RPMI7951 (cell line): ENCODE measurements at places on chromosomes 4 and X.

DNA sequence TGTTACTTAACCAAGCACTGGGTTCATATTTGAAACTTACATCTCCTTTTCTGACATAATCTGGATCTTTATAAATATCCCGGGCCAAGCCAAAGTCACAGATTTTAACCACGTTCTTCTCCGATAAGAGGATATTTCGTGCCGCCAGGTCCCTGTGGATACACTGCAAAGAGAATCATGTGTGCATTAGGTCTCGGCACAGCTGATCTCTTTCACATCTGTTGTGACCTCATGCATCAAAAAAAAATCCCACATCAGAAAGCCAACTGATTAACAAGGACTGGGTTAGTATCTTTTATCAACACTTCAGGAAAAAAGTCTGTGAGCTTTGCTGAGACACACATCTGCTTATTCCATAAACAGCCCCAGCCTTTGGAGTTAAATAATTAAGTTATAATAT is 35.5 kb downstream of the KDR start:
- no peak for DNase-seq

DNA sequence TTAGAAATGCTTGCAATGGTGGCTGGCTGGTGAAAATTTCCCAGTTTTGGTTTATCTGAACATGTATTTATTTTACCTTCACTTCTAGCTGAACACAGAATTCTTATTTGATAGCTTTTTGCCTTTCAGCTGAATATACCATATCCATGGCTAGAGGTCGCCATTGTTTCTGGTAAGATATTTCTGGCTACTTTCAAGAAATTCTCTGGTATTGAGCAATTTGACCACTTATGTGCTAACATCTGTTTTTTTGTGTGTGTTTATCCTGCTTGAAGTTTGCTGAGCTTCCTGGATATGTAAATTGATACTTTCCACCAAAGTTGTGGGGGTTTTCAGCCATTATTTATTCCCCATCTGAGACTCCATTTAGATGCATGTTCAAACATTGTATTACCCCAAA is 75.4 kb downstream of the FBXW7 start:
- DNase-seq = peak; percentile 64

- DNase-seq = peak; percentile 35
Observed at GRCh38 chrX:14039344-14039743, 9.7 kb upstream of the GEMIN8 start.

DNA sequence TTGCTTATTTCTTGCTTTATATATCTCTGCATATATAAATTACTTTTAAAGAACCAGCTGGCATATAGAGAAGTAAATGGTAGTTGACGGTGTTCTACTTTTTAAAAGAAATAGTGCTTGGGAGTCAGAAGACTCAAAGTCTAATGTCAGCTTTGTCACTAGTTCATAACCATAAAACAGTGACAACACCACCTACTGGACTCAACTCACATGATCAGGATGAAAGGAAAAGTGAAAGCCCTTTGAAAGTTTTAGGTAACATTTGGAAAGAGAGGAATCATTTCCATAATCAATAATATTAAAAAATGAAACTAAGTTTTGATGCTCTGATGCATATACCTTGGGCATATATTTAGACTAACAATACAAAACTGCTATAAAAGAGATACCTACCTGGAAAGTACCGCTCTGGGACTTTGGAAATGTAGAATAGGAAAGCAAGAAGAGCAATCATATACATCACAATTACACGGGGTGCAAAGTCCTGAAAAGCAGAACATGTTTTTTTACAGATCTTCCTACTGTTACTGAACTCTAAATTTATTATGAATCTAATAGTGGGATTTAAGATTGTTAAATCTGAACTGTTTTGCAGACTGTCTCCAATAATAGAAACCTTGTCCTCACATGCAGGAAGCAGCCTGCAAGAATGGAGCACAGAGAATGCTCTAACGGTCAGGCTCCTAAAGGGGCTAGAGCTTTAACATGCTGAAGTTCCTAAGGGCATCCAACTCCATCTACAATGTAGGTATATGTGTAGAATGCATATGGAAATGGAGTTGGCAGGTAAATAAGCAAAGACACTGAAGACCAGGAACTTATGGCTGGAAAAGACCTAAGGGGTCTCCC is 15.6 kb downstream of the PAQR3 start:
- DNase-seq = no peak

GRCh38 chrX:70901465-70901864 is 7.0 kb downstream of the TEX11 start:
- no peak for DNase-seq

- no peak for DNase-seq
Observed at GRCh38 chr4:155322782-155323181, 54.0 kb downstream of the MAP9 start.

DNA sequence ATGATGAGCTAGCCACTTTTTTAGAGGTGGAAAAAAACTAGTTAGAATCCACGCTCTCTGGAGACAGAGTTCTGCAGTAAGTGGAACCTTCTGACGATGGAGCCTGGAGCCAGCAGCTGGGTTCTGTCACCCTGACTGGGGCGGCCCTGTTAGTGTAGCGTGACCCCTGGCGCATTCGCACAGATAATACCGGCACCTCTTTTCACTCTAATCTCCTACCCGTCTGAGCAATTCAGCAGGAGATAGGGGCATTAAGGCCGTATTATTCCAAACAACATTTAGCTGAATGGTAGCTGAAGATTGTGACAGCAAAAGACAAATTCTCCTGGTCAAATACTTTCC is 292.6 kb downstream of the FBXO8 start:
- peak; percentile 17 for DNase-seq

- DNase-seq = no peak
Observed at GRCh38 chr4:83875437-83875836, 339.5 kb downstream of the GPAT3 start.

DNA sequence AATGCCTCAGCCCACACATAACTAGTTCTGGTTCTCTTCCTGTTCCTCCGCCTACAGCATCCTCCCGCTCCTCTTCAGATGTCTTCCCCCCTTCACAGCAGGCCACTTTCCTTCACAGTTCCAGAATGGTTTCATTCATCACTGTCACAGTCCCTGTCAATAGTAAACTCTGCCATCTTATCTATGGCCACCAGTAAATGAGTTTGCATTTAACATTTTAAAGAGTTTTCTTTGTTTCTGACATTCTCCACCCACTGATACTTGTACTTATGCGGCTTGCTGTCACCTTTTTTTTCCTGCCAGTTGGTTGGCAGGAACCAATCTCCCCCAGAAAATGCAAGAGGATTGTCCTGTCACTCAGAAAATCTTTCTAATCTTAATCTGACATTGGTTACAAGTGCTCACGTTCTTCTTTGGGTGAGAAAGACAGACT is 114.1 kb downstream of the GLUD2 start:
- no peak for DNase-seq

DNA sequence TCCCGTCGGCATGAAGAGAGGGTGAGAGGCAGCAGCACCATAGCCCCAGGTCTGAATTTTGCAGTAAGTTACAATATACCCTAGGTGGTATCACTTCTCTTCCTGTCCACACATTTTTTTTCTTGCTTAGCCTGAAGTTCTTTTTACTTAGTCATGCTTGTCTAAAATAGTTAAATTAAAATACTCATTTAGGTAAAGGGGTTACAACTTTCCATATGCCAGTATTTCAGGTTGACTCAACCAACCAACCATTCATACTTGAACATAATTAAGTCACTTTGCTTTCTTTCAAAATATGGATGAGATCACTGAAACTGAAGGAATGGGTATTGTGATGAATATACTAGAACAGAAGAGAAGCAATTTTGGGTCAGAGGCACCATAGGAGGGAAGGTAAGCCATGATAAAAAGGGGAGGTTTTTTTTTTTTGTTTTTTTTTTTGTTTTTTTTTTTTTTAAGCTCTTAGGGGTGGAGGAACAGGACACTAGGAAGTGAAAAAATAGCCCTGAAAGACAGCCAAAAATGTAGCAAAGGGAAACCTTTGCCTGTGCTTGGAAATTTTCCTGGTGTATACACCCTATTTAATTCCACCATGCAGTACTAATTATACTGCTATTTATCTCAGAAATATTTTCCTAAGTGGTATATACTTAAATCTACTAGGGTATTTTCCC is 41.8 kb downstream of the RPS6KA3 start:
- DNase-seq = peak; percentile 34

GRCh38 chrX:75158054-75158453 is 2.0 kb upstream of the ABCB7 start:
- DNase-seq = no peak

GRCh38 chr4:153155686-153156085 is 48.6 kb upstream of the TRIM2 start:
- DNase-seq = no peak

- peak; percentile 86 for DNase-seq
Observed at GRCh38 chr4:26201120-26201519, 119.7 kb upstream of the RBPJ start.

DNA sequence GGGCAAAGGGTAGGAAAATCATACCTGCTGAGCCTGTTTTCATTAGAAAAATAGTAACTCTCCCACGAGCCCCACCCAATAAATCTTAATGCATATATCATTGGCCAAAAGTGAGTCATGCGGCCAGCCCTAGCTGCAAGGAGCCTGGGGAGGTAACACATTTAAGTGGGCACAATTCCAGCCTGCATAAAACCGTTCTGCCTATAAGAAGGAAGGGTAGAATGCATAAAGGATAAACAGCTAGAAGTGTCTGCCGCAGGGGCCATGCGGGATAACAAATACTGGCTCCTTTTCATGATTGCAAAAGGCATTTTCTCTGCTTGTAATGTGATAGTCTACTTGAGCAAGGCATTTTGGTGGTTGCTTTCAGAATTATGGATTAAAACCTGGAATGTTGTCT is 37.1 kb downstream of the EFHC2 start:
- DNase-seq = peak; percentile 11

- peak; percentile 49 for DNase-seq
Observed at GRCh38 chr4:108377021-108377420, 208.3 kb upstream of the LEF1 start.

GRCh38 chr4:152074088-152074437 is 313.3 kb upstream of the GATB start:
- DNase-seq = no peak

DNA sequence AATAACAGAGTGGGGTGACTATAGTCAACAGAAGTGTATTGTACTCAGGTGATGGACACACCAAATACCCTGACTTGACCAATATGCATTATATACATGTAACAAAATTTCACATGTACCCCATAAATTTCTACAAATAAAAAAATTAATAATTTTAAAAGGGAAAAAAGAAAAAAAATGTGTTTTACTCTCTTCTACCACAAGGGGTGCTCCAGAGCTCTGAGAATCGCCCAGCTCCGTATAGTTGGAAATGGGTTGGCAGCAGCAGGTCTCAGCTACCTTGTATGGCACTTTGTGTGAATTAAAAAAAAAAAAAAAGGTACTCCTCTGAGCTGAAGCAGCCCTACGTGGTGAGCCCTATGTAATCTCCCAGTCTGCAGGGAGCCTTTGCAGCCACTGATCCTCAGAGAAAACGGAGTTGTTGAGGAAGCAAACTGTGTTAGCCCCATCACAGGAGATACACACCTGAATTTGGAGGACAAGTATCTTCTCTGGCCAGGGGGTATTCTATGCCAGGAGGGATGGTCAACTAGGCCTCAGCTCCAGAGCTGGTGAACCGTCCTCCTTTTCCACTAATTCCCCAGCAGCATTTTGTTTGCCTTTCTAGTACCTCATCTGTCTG is 17.2 kb upstream of the POLA1 start:
- DNase-seq = peak; percentile 10

DNA sequence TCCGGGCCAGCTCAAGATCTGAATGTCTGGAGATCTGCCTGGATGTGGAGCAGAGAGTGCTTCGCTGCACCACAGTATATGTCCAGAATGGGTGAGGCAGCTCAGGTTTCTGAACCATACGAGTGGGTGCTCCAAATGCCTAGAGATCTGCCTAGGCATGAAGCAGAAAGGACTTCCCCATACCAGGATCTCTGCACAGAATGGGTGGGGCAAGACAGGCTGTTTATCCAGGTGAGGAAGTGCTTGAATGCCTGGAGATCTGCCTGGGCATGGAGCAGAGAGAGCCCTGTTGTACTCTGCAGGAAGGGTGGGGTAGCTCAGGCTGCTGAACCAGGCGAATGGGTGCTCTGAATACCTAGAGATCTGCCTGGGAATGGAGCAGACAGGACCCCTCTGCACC is 45.4 kb upstream of the MAGEC2 start:
- DNase-seq = no peak

DNA sequence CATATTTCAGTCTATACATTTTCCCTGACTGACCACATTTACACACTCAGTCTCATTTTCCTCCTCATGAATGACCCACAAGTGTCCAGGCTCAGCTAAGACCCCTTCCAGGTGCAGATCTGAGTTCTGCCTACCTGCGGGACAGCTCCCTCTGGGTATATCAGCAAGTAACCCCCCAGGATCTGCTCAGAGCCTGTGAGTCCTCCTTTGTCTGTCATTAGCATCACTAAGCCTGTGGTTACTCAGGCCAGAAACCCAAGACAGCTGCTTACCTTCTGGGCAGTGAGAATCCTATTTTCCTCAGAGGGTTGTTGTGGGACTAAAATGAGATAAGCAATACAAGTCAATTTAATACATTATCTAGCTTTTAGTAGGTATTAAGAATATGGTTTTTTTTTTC is 487.6 kb upstream of the BOD1L1 start:
- peak; percentile 5 for DNase-seq

GRCh38 chr4:152640058-152640921 is 39.5 kb downstream of the TMEM154 start:
- DNase-seq = no peak

GRCh38 chrX:133880032-133880443 is 105.4 kb downstream of the GPC3 start:
- DNase-seq = no peak

GRCh38 chr4:138832563-138832962 is 183.0 kb upstream of the NOCT start:
- DNase-seq = no peak

DNA sequence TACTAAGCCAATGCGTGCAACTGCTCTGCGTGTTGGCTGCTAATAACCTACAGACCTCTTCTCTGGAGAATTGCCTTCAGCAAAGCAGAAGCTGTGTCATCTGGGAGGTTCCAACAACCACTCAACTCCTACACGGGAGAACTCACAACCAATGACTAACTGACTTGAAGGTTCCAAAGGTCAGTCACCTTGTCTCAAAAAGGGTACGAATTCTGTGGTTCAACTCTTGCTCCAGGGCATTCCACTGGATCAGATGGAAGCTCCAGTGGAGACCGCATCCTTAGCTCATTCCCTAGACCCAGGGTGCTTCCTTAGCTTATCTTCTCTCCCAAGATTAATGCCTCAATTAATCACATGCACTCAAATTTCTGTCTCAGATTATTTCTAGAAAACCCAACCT is 222.7 kb downstream of the CHIC2 start:
- DNase-seq = peak; percentile 85

- DNase-seq = no peak
Observed at GRCh38 chr4:38236003-38236402, 275.8 kb downstream of the PTTG2 start.
